ENCODE measurements at places on chromosomes 12 and 14.

DNA sequence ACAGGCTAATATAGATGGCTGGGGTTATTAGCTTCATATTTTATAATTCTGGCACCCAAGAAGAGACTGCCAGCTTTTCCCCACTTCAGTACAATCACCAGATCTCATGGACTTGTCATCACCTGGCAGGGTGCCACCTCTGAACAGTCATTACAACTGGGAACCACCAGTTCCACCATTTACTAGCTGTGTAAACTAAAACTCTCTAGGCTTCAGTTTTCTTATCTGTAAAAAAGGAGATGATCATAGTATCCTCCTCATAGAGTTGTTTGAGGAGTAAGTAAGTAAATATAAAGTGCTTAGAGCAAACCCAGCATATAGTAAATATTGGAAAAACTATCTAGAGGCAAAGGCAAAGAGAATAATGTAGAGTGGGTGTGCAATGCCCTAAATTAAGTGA is 19.3 kb downstream of the CPNE8 start:
- no peak for DNase-seq

GRCh38 chr14:33435911-33436689 is 497.4 kb downstream of the NPAS3 start:
- DNase-seq: no peak

GRCh38 chr12:12543959-12544358 is 18.7 kb downstream of the DUSP16 start:
- no peak for DNase-seq

GRCh38 chr12:68119724-68120211 is 39.8 kb downstream of the IFNG start:
- peak; percentile 74 for DNase-seq

DNA sequence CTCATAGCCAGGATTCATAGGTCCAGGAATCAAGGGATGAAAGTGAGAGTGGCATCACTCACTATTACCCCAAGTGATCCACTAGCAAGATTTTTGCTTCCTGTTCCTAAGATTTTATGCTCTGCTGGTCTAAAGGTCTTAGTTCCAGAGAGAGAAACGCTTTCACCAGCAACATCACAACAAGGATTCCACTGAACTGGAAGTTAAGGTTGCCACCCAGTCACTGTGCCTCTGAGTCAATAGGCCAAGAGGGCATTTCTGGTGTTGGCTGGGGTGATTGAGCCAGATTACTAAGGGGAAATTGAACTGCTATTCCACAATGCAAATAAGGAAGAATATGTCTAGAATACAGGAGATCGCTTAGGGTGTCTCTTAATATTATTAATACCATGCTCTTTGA is 142.5 kb upstream of the ARID2 start:
- no peak for DNase-seq

Data from stimulated activated CD8-positive, alpha-beta memory T cell treated with anti-CD3 and anti-CD28 coated beads, Interleukin-15, amount 100 ng/mL, for 48 hours (primary cell).